ENCODE measurements at places on chromosomes 1 and 21. TPM values are rescaled to one million over a fixed set of nuclear protein-coding genes. Genes with fewer than 3 reads are reported as not detected.

The CCDC18 gene
- total RNA-seq, result 1.9 TPM

The SHE gene
- 15.2 TPM for total RNA-seq

The LRRC38 gene
- total RNA-seq, result not detected

The FAM72C gene
- total RNA-seq, result not detected

The B3GALNT2 gene
- 50.5 TPM for total RNA-seq

All from thoracic aorta (tissue), 2 donors.